ENCODE measurements at places on chromosomes 7 and 10. TPM values are rescaled to one million over a fixed set of nuclear protein-coding genes. Genes with fewer than 3 reads are reported as not detected.

TLX1 gene
- not detected for total RNA-seq

ZNF107 gene
- 1.5 TPM for total RNA-seq

HOXA3 gene
- total RNA-seq, result 2.3 TPM

PTPN12 gene
- 82.3 TPM for total RNA-seq

NPC1L1 gene
- not detected for total RNA-seq

MACROH2A2 gene
- total RNA-seq, result 0.16 TPM

C10orf71 gene
- total RNA-seq, result not detected

CLDN15 gene
- 4.5 TPM for total RNA-seq

SFRP5 gene
- not detected for total RNA-seq

MALRD1 gene
- not detected for total RNA-seq

NUPR2 gene
- total RNA-seq, result not detected

SPDYE18 gene
- total RNA-seq, result 0.49 TPM

CDHR3 gene
- total RNA-seq, result 0.81 TPM

IKZF5 gene
- 1.8 TPM for total RNA-seq

CREB5 gene
- 12.5 TPM for total RNA-seq

TRDMT1 gene
- 7.9 TPM for total RNA-seq

All from bladder microvascular endothelial cell (primary cell).